ENCODE measurements at places on chromosomes 5 and 9. TPM values are rescaled to one million over a fixed set of nuclear protein-coding genes. Genes with fewer than 3 reads are reported as not detected.

LCN2 gene
- total RNA-seq = 9.2 TPM

DNA sequence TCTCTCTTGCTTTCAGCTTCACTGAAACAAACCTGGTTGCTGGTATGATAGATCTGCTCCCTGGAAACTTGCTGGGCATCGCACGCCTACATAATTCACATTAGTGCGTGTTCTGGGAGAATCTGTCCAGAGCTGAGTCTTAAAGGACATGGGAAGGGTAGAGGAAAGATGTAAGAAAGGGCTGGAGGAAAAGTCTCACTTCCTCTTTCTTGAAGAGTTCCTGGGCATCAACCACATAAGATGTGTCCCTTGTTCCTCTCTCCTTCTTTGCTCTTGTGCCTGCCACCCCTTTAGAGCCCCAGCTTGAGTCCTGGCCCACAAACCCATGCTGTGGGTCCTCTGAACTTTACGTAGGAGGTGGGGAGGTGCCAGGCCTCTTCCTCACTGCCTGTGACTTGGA, 205.3 kb upstream of the PANK3 start:
- H3K4me3 ChIP-seq = no peak overlapping the region
- peaks cover 12% of the 10 kb centered on the region for H3K4me1 ChIP-seq
- H3K36me3 ChIP-seq = no peaks in the 10 kb centered on the region
- H3K27me3 ChIP-seq = peaks cover 81% of the 10 kb centered on the region
- H3K27ac ChIP-seq = no peak overlapping the region

GRCh38 chr5:74272831-74273451, 367.6 kb downstream of the ENC1 start:
- peaks cover 6% of the 10 kb centered on the region for H3K4me1 ChIP-seq
- H3K36me3 ChIP-seq = no peaks in the 10 kb centered on the region
- no peak overlapping the region for H3K4me3 ChIP-seq
- no peak for DNase-seq
- H3K27ac ChIP-seq = no peak overlapping the region

DNA sequence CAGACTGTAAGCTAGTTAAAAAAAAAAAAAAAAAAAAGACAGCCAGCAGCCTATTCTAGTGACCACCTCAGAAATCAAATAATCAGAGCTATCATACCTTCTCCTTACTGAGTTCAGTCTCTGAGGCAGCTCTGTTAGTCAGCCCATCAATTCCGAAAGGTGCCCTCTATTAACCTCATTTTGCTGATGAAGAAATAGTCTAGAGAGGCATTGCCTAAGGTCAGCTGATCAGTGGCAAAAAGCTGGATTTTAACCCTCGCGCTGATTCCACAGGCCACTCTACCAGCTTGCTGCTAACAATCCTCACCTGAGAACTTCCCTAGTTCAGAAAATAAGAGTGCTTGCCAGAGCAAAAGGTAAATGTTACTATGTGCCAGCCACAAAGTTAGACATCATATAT, 172.0 kb downstream of the DENND1A start:
- H3K27me3 ChIP-seq = no peaks in the 10 kb centered on the region
- no peak overlapping the region for H3K4me3 ChIP-seq
- H3K36me3 ChIP-seq = no peaks in the 10 kb centered on the region
- no peak overlapping the region for H3K27ac ChIP-seq
- 0 out of 2 replicates have a peak, but pooled peaks cover 3% of the 10 kb centered on the region for H3K4me1 ChIP-seq

GRCh38 chr5:150001660-150002486, 1.3 kb downstream of the HMGXB3 start:
- H3K36me3 ChIP-seq = peaks cover 9% of the 10 kb centered on the region
- DNase-seq = peak; percentile 48
- peak overlapping the region; percentile 87 for H3K27ac ChIP-seq
- H3K4me3 ChIP-seq = peak overlapping the region; percentile 98

- no peaks in the 10 kb centered on the region for H3K4me1 ChIP-seq
- no peak overlapping the region for H3K27ac ChIP-seq
Observed at GRCh38 chr5:138938526-138938925, 63.4 kb upstream of the LRRTM2 start.
